GM23248 (cell line): ENCODE measurements at places on chromosomes 4 and X. TPM values are rescaled to one million over a fixed set of nuclear protein-coding genes. Genes with fewer than 3 reads are reported as not detected.

PDE6B gene
- total RNA-seq: 0.11 and 0.13 TPM in 2 replicates

GABRE gene
- total RNA-seq: 20.8 and 30.4 TPM in 2 replicates

FABP2 gene
- not detected in 2 replicates for total RNA-seq

NKAP gene
- total RNA-seq: 1.3 and 3.1 TPM in 2 replicates

TLR10 gene
- not detected in 2 replicates for total RNA-seq

ABCG2 gene
- total RNA-seq: 0.11 and 0.76 TPM in 2 replicates

- H3K27ac ChIP-seq: no peak overlapping the region
- no peaks in the 10 kb centered on the region for H3K4me1 ChIP-seq
- H3K36me3 ChIP-seq: no peaks in the 10 kb centered on the region
- no peak overlapping the region for H3K4me3 ChIP-seq
Observed at GRCh38 chr4:81447566-81448229, 24.0 kb downstream of the RASGEF1B start.

- no peak overlapping the region for H3K4me3 ChIP-seq
- no peaks in the 10 kb centered on the region for H3K27me3 ChIP-seq
- H3K36me3 ChIP-seq: no peaks in the 10 kb centered on the region
- H3K27ac ChIP-seq: no peak overlapping the region
- peaks cover 20% of the 10 kb centered on the region for H3K4me1 ChIP-seq
Observed at GRCh38 chr4:25162566-25162965, 2.3 kb upstream of the SEPSECS start.

GRCh38 chr4:24557026-24558025 lies 27.0 kb downstream of the DHX15 start:
- H3K27me3 ChIP-seq: no peaks in the 10 kb centered on the region
- peaks cover 19% of the 10 kb centered on the region; the same call in 1 of the 2 replicates for H3K36me3 ChIP-seq
- H3K4me1 ChIP-seq: peaks cover 50% of the 10 kb centered on the region
- peak overlapping the region; percentile 39 for H3K27ac ChIP-seq
- peak; percentile 56 for DNase-seq

DNA sequence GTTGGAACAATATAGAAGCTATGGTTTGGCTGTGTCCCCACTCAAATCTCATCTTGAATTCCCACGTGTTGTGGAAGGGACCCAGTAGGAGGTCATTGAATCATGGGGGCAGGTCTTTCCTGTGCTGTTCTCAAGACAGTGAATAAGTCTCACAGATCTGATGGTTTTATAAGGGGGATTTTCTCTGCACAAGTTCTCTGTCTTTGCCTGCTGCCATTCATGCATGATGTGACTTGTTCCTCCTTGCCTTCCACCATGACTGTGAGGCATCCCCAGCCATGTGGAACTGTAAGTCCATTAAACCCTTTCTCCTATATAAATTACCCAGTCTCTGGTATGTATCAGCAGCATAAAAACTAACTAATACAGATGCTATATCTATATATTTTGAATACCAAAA lies 135.2 kb upstream of the EDNRA start:
- no peak for DNase-seq
- no peaks in the 10 kb centered on the region for H3K36me3 ChIP-seq
- no peak overlapping the region for H3K27ac ChIP-seq
- H3K4me3 ChIP-seq: no peak overlapping the region

DNA sequence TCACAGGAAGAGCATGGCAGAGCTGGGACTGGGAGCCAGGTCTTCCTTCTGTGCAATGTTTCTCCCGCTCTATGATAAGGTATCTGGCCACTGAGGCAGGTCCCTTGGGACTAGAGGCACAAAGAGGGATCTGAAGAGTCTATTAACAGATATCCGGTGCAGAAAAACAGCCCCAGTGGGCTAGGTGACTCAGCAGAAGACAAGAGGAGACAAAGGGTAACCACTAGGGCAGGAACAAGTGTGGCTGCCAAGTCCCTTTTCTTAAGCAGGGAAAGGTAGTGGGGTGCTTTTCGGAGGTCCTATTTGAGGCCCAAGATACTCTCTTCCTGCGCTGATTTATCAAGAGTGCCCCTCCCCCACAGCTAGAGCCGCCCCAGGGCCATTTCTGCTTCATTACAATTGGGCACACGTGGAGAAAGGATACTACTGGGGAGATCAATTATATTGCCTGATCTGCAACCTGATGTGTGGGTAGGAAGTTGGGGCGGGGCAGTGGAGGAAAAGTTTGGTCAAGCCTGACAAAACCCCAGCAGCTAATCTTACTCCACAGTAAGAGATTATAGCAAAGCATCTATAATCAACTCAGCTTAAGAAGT lies at the start of gene DGAT2L6:
Gene DGAT2L6, plus strand, starts transcription at position 546 of the 596 bp plus-strand sequence. CDS start 100 bp downstream, outside the sequence.
- H3K4me1 ChIP-seq: peaks cover 9% of the 10 kb centered on the region
- H3K27ac ChIP-seq: no peak within 1 kb of the TSS
- H3K36me3 ChIP-seq: no peaks in the 10 kb centered on the region
- no peaks in the 10 kb centered on the region for H3K27me3 ChIP-seq

GRCh38 chr4:40713798-40714197 lies 36.0 kb upstream of the NSUN7 start:
- peaks cover 5% of the 10 kb centered on the region for H3K27me3 ChIP-seq
- DNase-seq: no peak
- no peak overlapping the region for H3K27ac ChIP-seq
- H3K4me1 ChIP-seq: no peaks in the 10 kb centered on the region
- no peaks in the 10 kb centered on the region for H3K36me3 ChIP-seq

- no peaks in the 10 kb centered on the region for H3K27me3 ChIP-seq
- H3K27ac ChIP-seq: peak overlapping the region; percentile 40
- peaks cover 48% of the 10 kb centered on the region for H3K4me1 ChIP-seq
- H3K4me3 ChIP-seq: peak overlapping the region; percentile 57
Observed at GRCh38 chr4:150140774-150141400, 62.6 kb downstream of the DCLK2 start.

DNA sequence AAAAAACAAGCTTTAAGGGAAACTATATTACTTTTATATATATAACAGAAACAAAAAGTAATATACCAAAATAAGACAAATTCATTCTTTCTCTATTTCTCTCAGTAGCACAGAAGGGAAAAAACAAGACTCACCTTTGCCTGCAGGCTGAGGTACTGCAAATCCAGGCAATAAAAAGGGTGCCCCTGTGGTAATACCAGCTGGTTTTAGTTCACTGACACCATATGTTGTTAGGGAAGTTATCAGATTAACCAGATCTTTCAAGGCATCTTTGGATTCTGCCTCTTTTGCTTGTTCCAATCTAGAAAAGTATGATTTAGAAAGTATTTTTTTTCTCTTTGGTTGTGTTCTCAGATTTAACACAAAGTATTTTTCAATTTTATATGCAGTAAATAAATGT lies 139.8 kb downstream of the WDFY3 start:
- H3K36me3 ChIP-seq: peaks cover 21% of the 10 kb centered on the region; the same call in 1 of the 2 replicates
- H3K27me3 ChIP-seq: no peaks in the 10 kb centered on the region
- H3K4me3 ChIP-seq: no peak overlapping the region
- H3K4me1 ChIP-seq: no peaks in the 10 kb centered on the region
- no peak overlapping the region for H3K27ac ChIP-seq
- DNase-seq: no peak

- H3K27ac ChIP-seq: no peak overlapping the region
- no peaks in the 10 kb centered on the region for H3K36me3 ChIP-seq
- no peaks in the 10 kb centered on the region for H3K27me3 ChIP-seq
- H3K4me3 ChIP-seq: no peak overlapping the region
Observed at GRCh38 chrX:133417364-133417763, 2.1 kb upstream of the GPC4 start.

- DNase-seq: peak; percentile 52
- H3K4me1 ChIP-seq: no peaks in the 10 kb centered on the region; the same call in 1 of the 2 replicates
- no peaks in the 10 kb centered on the region for H3K36me3 ChIP-seq
- peaks cover 32% of the 10 kb centered on the region for H3K27me3 ChIP-seq
- H3K4me3 ChIP-seq: no peak overlapping the region
- no peak overlapping the region for H3K27ac ChIP-seq
Observed at GRCh38 chr4:17400686-17401085, 111.2 kb downstream of the QDPR start.

DNA sequence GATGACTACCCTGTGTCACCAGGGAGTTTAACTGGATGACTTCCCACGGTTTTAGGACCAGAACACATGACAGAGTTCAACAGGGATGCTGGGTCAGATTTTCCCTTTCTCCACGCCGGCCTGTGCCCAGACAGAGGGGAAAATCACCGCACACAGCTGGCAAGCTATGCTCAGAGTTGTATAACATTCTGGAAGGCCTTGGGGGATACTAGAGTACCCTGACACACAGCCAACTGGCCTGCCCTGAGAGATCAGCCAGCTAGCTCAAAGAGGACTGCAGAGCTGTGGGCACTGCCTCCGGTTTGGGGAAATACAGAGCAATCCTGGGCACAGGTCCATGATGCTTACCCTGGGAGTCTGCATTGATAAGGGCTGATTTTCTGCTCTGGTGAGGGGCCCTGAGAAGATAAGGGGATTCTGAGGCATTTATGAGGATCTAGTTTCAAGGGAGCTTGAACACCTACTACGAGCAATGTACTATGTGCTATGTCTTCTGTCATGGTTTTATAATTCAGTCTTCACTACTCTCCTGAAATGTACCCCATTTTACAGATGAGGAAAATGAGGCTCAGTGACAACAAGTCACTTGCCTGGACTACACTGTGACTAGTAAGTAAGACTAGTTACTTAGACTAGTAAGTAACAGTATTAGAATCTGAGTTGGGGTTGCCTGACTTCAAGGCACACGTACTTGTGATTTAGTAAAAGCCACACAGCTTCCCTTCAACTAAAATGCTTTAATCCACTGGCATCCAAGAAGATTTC lies 14.7 kb downstream of the C4orf54 start:
- no peaks in the 10 kb centered on the region for H3K27me3 ChIP-seq
- no peaks in the 10 kb centered on the region for H3K36me3 ChIP-seq
- DNase-seq: no peak
- no peaks in the 10 kb centered on the region for H3K4me1 ChIP-seq
- no peak overlapping the region for H3K27ac ChIP-seq

- no peak overlapping the region for H3K27ac ChIP-seq
- no peaks in the 10 kb centered on the region for H3K4me1 ChIP-seq
- no peaks in the 10 kb centered on the region for H3K27me3 ChIP-seq
- no peaks in the 10 kb centered on the region for H3K36me3 ChIP-seq
- H3K4me3 ChIP-seq: no peak overlapping the region
- DNase-seq: no peak
Observed at GRCh38 chr4:110830461-110830860, 207.6 kb upstream of the PITX2 start.

- no peak overlapping the region for H3K27ac ChIP-seq
- no peak overlapping the region for H3K4me3 ChIP-seq
- H3K4me1 ChIP-seq: no peaks in the 10 kb centered on the region
- H3K36me3 ChIP-seq: no peaks in the 10 kb centered on the region
Observed at GRCh38 chrX:13257223-13258051, 62.4 kb downstream of the ATXN3L start.

DNA sequence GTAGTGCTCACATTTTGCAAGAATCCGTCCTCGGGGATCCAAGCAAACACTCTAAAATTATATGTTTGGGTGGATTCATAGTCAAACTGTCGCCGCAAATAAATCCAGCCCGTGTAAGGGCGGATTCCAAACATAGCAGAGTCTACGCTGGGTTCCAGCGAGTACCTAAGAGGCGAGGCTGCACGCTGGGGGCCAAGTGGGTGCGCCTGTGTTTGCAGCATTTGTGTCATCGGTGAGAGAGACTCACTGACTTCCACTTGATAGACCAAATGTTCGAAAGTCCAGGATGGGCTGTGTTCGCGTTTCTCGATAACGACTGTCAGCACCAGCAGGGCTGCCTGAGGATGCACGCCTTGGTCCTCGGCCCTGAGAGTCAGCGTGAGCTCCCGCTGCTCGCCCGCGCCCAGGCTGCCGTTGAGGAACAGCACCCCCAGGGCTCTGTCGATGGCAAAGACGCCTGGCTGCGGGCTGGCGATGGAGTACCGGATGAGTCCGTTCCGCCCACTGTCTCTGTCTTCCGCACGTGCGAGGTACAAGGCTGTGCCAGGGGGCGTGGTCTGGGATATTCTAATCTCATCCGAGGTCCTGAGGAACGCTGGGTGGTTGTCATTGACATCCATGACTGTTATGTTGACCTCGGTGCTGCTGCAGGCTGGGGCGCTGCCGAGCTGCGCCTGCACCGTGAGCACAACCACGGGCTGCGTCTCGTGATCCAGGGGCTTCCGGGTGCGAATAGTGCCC lies 158.7 kb downstream of the DCHS2 start:
- H3K27me3 ChIP-seq: peaks cover 11% of the 10 kb centered on the region; the same call in 1 of the 2 replicates
- H3K27ac ChIP-seq: no peak overlapping the region
- no peak for DNase-seq
- H3K4me3 ChIP-seq: no peak overlapping the region
- no peaks in the 10 kb centered on the region for H3K36me3 ChIP-seq
- peaks cover 11% of the 10 kb centered on the region for H3K4me1 ChIP-seq
